ENCODE measurements at places on chromosomes 6 and 20. TPM values are rescaled to one million over a fixed set of nuclear protein-coding genes. Genes with fewer than 3 reads are reported as not detected.

- DNase-seq = no peak
Measured at GRCh38 chr20:50100552-50100951, 12.4 kb downstream of the UBE2V1 start.

GRCh38 chr20:3551681-3552434 is 81.0 kb downstream of the ATRN start:
- no peak for DNase-seq

DNA sequence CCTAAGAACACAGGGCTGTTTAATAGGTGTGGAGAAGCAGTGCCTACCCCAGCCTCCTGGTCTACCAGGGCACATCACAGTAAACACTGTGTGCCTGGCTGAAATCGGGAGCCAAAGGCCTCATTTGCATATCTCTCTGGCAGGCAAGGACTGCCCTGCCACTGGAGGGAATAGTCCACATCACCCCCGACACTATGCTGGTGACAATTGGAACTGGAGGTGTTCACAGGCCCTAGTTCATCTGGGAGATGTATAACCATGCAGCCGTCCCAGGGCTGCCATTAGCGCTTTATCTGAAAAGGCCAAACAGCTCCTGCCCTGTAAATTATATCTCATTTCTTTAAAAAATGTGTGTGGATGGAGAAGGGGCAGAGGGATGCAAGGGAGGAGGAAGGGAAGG is 150.3 kb downstream of the LINC00237 start:
- DNase-seq = no peak

DNA sequence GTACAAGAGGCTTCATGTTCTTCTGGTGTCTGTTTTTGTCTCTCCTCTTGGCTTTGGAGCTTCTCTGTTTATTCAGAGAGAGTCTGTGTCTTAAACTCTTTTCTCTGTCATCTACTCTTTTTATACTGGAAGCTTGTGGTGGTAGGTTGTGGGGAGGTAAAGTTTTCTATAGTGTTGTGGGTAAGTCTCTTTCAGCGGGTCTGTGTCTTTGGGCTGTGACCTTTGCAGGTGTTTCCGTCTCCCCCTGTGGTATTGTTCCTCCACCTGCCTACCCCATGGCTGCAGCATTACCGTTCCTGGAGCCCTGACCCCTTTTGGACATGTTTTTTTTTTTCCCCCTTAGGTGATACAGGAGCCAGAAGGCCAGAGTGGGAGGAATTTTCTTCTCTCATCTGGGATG is 37.9 kb upstream of the FERMT1 start:
- no peak for DNase-seq

GRCh38 chr6:35474131-35474941 is 6.1 kb downstream of the RPL10A start:
- DNase-seq = no peak

DNA sequence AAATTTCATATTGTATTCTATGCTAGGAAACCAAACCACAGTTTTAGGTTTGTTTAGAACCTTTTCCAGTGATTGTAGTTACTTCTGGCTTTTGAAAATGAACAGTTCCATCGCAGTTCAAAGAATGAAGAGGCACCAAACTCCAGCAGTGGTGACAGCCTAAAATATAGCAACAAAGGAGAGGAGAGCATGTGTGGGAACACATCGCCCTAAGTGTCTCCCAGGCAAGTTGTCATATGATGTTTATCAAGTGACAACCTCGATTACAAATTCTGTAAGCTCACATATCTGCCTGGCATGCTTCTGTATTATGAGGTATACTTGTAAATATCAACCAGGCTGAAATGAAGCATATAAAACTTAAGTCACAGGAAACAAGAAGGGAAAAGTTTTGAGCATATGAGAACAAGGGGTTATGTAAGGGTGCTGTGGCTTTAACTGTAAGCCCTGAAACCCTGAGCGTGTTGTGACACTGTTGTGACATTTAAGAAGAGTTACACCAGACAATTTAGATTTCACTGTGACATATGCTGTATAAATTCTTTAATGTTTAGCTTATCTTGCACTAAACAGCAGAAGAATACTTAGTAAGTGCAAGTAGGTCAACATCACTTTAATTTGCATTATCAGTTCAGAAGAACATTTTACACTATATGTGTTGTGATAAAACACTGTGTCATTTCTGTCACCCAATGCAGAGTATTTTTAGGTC is 29.1 kb upstream of the FBXL4 start:
- DNase-seq = no peak

DNA sequence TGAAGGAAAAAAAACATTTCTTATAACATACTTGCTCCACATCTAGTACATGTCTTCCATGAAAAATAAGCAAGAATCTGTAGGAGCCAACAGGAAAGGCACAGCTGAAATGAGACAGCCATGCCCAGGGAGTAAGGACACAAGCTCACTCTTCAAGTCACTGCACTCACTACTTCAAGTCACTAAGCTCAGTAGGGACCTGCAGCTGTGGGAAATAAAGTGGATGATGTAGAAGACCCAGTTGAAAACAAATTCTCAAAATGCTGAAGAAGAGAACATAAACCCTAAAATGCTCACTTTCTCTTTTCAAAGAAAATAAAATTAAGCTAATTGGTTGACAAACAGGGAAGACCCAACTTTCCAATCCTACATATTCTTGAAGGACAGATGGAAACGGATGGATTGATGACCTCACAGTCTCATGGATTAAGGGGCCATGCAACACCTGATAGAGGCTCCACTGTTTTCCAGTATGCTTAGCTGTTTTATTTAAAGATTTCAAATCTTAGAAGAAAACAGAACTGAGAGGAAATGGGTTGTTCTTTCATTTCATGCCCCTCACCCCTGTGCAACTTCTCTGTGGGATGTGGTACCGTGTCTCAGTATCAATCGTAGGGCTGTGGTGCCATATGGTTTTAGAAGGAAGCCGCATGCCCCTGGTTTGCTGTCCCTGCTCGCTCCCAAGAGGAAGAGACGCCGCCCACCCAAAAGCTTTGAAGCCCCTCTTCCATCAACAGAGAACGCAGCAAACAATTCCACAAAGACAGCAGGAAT is 133.3 kb downstream of the WDR27 start:
- DNase-seq = no peak

DNA sequence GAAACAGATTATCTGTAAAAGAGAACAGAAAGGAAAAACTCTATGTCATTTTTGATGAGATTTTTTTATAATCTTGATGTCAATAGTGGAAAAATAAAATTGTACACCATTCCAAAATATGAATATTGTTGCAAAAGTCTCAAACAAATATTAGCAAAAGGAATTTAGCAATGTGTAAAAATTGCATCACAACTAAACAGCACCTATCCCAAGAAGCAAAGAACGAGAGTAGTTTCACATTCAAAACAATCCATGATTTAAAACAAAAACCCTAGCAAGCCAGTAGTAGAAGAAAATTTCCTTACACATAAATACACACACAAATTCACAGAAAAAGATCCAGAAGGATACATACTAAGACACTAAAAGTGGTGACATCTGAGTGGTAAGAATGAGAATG is 38.4 kb downstream of the LCA5 start:
- DNase-seq = no peak

- no peak for DNase-seq
Measured at GRCh38 chr6:124869416-124869815, 92.8 kb upstream of the RNF217 start.

- no peak for DNase-seq
Measured at GRCh38 chr6:2213086-2213485, 32.3 kb downstream of the GMDS start.

GRCh38 chr6:34143884-34144580 is 1.9 kb downstream of the GRM4 start:
- no peak for DNase-seq

GRCh38 chr6:149851461-149852110 is 12.6 kb downstream of the LRP11 start:
- DNase-seq = no peak

Gene ZHX3
- total RNA-seq = 62.5 TPM

Gene SDCBP2
- 7.2 TPM for total RNA-seq

Gene TAP2
- 45.8 TPM for total RNA-seq

Gene VWA7
- 0.77 TPM for total RNA-seq

Gene SLC13A3
- total RNA-seq = 1.5 TPM

Gene ADGRF1
- total RNA-seq = not detected

Gene IL17F
- total RNA-seq = not detected

Gene DSP
- 4.0 TPM for total RNA-seq

Gene C6orf132
- total RNA-seq = 1.3 TPM

Gene FOXF2
- total RNA-seq = 2.7 TPM

Gene PI3
- total RNA-seq = not detected
